ENCODE measurements at places on chromosomes 6 and 20.

DNA sequence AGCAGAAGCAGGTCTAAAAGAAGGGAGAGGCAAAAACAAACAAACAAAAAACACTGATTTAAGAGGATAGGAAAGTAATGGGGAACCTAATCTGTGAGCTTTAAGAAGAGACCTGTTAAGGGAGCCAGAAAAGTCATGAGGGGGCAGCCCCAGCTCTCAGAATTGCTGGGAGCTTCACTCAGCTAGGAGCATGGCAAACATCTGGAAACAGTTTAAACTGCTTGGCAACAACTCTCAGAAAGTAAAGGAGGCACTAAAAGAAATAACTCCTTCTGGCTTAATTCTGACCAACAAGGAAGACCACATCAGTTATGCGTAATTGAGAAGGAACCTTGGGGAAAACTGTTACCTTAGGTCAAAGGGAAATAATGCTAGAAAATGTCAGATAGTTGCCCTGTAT is 121.4 kb downstream of the LAMP5 start:
- no peak for DNase-seq

DNA sequence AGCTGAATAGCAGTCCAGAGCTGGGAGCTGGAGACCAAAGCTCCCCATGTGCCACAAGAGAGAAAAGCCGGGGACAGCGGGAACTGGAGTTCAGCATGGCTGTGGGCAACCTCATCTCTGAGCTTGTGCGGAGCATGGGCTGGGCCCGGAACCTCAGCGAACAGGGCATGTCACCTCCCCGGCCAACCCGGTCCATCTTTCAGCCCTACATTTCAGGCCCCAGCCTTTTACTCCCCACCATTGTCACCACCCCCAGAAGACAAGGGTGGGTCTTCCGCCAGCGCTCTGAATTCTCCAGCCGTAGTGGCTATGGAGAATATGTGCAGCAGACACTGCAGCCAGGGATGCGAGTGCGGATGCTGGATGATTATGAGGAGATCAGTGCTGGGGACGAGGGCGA is 4.0 kb downstream of the CUL9 start:
- no peak for DNase-seq

DNA sequence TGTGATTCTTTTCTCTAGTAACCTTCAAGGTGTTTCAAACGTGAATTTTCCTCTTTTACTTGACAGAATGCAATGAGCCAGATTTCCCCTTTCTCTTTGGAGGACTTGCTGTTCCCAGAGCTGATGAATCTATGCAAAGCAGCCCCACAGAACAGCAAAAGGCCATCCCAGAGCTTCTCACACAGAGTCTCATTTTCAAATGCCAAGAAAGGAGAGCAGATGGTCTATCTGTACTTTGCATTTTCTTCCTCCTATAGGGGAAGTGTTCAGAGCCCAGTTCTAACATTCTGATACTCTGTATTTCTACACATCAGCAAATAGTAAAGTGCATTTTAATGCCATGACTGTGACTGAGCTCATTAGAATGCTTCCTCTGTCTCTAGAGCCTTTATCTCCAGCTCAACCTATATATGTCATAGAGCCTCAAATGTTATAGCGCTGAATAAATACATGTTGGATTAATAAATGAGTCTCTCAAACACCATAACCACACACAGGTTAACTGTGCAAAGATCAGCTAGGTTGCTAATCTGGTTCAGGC is 81.8 kb upstream of the EYA4 start:
- no peak for DNase-seq

GRCh38 chr20:45779011-45779915 is 12.4 kb downstream of the WFDC3 start:
- peak; percentile 86 for DNase-seq

GRCh38 chr20:51826372-51826771 is 24.1 kb upstream of the SALL4 start:
- no peak for DNase-seq

DNA sequence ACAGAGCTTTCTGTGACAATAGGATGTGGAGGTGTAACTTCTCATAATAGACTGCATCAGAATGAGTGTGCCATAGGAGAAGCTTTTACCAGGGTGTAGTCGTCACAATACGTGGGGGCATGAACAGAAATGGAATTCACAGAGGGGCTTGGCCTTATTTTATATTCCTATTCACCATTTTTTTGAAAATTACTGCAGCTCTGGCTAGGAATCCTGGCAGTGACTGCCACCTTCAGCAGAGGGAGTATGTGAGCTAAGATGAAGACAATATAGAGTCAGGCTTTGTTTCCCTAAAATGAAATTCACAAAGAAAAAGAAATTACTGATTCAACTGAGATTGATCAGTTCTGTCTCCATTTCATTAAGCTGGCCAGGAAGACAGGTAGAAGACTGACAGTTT is 13.9 kb downstream of the TOMM6 start:
- DNase-seq, result no peak

GRCh38 chr20:40488401-40488800 is 200.6 kb downstream of the MAFB start:
- DNase-seq, result no peak

DNA sequence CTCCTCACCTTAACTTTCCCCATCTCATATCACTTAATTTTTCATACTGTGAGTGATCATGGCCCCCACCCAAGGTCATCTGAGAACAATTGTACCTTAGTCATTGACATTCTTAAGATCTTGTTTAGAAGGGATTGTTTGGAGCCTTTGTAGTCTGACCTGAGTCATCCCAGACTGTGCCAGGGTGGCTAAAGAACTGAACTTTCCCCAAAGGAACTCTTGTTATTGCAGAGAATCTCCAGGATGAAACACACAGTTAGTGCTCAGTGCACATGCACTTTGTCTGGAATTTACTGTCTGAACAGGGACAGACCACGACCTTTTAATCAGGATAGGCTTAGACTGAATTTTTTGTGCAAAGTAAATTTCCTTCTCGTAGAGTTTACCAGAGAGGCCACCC is 112.6 kb upstream of the CCN2 start:
- DNase-seq, result no peak

DNA sequence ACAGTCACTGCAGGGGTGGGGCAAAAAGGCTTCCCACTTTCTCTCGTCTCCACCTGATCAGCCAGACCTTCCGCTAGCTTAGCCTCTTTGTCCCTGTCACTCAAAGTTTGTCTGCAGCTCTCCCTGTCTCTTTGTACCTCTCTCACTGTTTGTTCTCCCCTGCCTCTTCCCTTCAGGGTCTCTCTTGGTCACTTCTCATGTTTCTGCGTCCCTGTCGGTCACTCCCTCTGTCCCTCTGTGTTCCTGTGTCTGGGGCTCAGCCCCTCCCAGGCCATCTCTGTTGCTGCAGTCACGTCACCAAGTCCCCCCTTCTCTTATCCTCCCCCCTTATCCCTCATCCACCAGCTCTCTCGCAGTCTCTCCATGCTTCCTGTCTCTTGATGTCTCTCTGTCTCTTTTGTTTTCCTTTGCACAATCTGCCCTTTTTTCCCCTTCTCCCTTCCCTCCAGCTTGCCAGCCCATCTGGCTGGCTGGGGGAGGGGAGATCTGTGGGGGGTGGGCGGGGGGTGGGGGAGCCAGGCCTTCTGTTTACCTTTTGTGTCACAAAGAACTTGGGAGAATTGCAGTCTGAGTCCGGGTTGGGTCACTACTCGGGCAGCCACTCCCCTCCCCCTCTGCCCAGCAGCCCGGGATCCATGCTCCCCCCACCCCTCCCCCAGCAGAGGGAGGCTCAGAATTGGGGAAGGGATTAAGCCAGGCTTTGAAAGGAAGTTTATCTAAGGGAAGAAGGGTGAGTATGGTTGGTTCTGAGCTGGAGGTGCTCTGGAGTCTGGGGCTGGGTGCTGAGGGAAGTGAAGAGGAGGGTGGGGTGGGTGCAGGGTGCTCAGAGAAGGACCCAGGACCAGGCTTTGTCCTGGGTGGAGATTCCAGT is 32.3 kb downstream of the FOXP4 start:
- DNase-seq, result no peak

DNA sequence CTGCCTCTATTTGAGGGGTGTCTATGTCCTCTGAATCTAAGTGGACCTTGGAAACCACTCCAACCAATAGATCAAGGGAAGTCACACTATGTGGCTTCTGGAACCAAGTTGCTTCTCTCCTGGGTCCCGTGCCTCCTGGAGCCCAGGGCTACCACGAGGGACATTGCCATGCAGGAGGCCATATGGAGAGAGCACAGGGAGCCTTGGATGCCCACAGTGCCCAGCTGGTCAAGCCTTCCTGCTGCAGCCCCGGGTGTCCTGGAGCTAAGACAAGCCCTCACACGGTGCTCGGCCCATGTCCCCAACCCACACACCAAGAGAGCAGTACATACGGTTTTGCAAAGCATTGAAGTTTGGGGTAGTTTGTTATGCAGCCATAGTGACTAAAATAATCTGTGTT is 231.6 kb downstream of the SYNDIG1 start:
- DNase-seq, result no peak

DNA sequence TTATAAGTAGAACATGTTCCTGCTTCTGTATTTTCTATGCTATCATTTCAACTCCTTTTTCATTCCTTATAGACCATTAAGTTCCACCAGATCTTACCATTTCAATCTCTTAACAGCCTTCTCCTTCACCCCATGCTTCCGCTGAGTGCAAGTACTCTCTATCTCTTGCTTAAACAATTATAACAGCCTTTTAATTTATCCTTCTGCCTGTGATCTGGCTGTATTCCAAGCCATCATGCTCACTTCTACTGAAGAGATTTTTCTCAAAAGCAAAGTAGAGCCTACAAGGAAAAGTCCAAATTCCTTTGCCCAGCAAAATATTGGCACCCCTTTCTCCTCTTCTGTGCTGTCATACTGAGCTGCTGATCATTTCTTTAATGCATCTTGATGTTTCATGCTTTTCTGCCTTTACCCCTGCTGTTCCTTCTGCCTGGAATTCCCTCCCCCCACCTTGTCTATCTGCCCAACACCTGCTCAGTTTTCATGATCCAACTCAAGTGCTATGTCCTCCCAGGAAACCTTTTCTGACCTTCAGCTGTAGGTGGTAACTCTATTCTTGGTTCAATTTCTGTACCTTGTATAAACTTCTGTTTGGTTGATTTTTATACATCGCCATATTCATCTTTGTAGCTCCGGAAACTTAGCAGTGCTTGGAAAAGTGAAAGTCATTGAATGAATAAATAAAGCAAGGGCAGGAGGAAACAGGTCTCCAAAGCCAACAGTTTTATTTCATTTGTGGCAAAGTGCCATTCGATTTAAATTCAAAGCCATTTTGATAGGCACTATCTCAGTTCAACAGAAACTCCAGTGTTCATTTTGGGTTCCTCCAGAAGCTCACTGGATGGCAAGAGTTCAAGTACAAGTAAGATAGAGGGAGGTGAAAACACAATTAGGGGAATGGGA is 10.5 kb upstream of the BMP2 start:
- DNase-seq, result no peak

GRCh38 chr20:3783511-3784195 is 2.4 kb upstream of the SPEF1 start:
- peak; percentile 41 for DNase-seq

DNA sequence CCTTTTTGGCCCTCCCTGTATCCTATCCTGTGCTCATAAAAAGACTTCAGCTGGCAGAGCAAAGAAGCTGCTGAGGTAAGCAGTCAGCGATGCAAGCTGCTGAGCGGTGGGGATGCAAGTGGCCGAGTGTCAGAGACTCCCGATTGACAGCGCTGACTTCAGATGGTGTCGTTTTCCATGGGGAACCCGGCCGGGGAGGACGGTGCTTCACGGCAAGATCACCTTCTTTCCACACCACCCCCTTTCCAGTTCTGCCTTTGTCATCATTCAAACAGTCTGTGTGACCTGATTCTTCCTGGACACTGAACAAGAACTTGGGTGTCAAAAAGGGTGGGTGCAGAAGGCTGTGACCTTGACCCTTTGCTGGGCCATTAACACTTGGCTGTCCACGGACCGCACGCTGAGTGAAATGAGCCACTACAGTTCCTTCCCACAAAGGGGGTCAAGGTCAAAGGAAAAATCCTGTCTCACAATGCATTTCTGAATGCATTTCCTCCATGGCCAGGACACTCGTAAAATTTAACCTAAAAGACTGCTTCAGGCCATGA is 52.9 kb upstream of the UNC93A start:
- DNase-seq, result no peak

GRCh38 chr6:137175157-137175867 is 1.9 kb upstream of the IL22RA2 start:
- DNase-seq, result no peak

DNA sequence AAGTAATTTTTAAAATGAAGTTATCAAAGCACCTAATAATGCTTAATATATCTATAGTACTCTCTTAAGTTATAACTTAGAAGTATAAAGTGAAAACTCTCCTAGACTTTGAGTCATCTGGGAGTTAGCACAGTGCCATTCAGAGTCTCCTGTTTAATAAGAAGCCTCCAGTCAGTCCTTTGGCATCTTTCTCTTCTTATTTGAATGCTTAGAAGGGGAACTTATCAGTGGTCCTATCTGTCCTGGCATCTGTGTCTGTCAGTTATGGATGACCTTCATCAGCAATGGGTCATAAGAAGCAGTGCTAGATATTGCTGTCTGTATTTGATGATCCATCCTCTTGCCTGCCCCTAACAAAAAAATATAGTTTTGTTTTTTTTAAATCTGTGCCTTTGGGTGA is 15.2 kb downstream of the TMEM200A start:
- no peak for DNase-seq

DNA sequence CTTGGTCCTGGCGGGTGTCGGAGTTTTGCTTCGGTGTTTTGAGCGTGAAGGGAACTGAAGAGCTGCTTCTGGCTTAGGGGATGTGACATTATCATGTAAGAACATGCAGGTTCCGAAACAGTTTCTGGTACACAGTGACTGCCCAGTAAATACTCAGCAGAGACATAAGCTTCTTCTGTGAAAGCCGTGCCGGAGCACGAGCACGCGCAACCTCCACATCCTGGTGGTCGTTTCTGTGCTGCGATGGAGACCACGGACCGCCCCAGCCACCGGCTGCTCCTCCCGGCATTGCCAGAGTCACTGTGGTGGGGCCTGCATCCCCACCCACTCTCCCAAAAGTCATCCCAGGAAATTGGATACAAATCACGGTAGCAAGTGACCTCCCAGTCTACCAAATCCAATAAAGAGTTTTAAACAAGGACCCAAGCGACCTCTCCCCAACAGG is 18.7 kb downstream of the KIF25 start:
- no peak for DNase-seq

DNA sequence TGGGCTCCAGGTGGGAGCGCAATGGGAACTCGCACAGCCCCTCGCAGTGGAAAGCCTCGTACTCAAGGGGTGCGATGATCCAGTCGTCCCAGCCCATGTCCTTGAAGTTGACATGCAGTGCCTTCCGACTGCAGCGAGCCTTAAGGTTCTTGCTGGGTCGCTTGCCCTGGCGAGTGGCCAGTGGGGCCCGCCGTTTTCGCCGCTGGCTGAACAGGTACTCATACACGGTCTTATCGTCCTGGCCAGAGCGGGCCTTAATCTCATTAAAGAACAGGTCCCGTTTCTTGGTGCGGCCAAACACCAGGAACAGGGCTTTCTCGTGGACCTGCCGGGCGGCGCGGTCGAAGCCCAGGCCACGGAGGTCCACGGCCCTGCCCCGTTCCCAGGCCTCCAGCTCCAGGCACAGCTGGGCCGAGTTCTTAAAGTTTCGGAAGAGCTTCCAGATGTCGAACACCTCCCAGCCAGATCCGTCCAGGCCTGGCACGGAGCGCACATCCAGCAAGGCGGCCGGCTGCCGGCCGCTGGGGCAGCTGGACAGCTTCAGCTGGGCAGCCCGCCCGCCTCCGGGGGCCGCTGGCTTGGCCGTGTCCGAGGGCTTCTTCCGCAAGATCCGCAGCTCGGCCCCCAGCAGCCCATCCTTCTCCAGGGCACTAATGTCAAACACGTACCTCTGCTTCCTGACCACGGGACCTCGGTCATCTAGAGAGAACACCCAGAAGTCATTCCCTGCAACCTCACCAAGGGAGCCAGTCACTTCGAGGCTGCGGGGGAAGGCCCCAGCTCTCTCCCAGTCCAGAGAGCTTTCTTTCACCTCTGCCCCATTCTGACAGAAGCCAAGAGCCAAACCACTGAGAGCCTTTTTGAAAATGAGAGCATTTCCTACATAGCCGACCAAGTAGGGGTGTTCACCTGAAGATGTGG is 3.7 kb downstream of the GDF5 start:
- peak; percentile 74 for DNase-seq

Data from psoas muscle (tissue), 8 donors.